ENCODE measurements at places on chromosomes 6 and 20. TPM values are rescaled to one million over a fixed set of nuclear protein-coding genes. Genes with fewer than 3 reads are reported as not detected.

RAET1E gene
- total RNA-seq = 3.9 TPM

PDYN gene
- total RNA-seq = not detected

ULBP2 gene
- 0.44 TPM for total RNA-seq

SGK2 gene
- 0.36 TPM for total RNA-seq

HCRTR2 gene
- total RNA-seq = not detected

FAM83C gene
- total RNA-seq = not detected

GPLD1 gene
- total RNA-seq = 1.2 TPM

DNA sequence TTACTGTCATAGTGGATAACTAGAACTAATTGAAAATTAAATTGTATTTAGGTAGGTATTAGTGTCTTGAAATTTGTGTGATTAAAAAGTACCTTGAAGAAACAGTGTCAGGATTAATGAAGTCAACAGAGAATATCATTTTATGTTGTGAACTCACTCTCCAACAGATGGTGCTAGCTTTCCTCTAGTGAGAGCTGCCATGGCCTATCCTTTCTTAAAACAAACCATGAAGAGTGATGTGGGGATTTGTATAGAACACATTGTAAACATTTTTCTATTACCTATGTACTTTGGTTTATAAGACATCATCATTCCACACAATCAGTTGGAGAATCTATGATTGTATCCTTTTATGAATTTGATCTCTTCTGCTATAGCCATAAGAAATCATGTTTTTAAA is 4.8 kb upstream of the SRSF12 start:
- no peak overlapping the region for H3K27ac ChIP-seq
- H3K4me3 ChIP-seq = no peak overlapping the region
- H3K4me1 ChIP-seq = no peaks in the 10 kb centered on the region
- H3K36me3 ChIP-seq = no peaks in the 10 kb centered on the region
- no peak for DNase-seq
- H3K27me3 ChIP-seq = no peaks in the 10 kb centered on the region

- peaks cover 5% of the 10 kb centered on the region for H3K4me1 ChIP-seq
- H3K4me3 ChIP-seq = no peak overlapping the region
- no peak overlapping the region for H3K27ac ChIP-seq
- DNase-seq = no peak
These were observed 37.9 kb upstream of the CCDC167 start for GRCh38 chr6:37537548-37537947.

- H3K36me3 ChIP-seq = no peaks in the 10 kb centered on the region
- H3K27me3 ChIP-seq = no peaks in the 10 kb centered on the region
- no peak for DNase-seq
These were observed 111.5 kb downstream of the ARHGAP18 start for GRCh38 chr6:129598244-129599187.

GRCh38 chr6:112416866-112417265 is 69.7 kb downstream of the RFPL4B start:
- DNase-seq = no peak
- H3K27me3 ChIP-seq = no peaks in the 10 kb centered on the region
- H3K4me3 ChIP-seq = no peak overlapping the region
- H3K27ac ChIP-seq = no peak overlapping the region
- no peaks in the 10 kb centered on the region for H3K4me1 ChIP-seq

- no peak overlapping the region for H3K27ac ChIP-seq
- DNase-seq = no peak
- H3K4me3 ChIP-seq = no peak overlapping the region
- no peaks in the 10 kb centered on the region for H3K36me3 ChIP-seq
- H3K4me1 ChIP-seq = no peaks in the 10 kb centered on the region
These were observed 160.9 kb downstream of the SOD2 start for GRCh38 chr6:159532155-159532554.

GRCh38 chr6:148682990-148683389 is 63.8 kb upstream of the UST start:
- H3K4me3 ChIP-seq = no peak overlapping the region
- H3K36me3 ChIP-seq = no peaks in the 10 kb centered on the region
- H3K27ac ChIP-seq = no peak overlapping the region
- no peaks in the 10 kb centered on the region for H3K4me1 ChIP-seq
- no peaks in the 10 kb centered on the region for H3K27me3 ChIP-seq
- DNase-seq = no peak

DNA sequence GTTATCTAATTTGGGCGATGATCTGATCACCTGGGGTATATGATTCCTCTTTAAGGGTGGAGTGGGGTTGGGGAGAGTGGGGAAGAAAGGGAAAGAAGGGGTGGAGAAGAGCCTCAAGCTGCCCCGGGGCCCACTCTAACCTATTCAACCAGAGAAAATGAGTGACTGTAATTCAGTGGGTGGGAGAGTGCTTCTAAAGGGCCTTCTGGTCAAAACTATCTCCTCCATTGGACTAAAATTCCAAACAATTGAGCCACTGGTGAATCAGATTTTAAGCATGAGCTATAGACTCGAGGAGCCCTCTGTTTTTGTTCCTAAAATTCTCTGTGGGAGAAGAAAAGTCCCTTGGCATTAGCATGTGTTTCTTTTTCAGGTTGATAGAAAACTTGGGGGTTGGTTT is 296.8 kb downstream of the CLIC5 start:
- no peak overlapping the region for H3K4me3 ChIP-seq
- no peaks in the 10 kb centered on the region for H3K27me3 ChIP-seq
- no peak for DNase-seq

GRCh38 chr6:141133836-141134235 is 998.9 kb upstream of the GJE1 start:
- no peaks in the 10 kb centered on the region for H3K27me3 ChIP-seq
- H3K36me3 ChIP-seq = no peaks in the 10 kb centered on the region
- no peak for DNase-seq
- no peak overlapping the region for H3K27ac ChIP-seq

DNA sequence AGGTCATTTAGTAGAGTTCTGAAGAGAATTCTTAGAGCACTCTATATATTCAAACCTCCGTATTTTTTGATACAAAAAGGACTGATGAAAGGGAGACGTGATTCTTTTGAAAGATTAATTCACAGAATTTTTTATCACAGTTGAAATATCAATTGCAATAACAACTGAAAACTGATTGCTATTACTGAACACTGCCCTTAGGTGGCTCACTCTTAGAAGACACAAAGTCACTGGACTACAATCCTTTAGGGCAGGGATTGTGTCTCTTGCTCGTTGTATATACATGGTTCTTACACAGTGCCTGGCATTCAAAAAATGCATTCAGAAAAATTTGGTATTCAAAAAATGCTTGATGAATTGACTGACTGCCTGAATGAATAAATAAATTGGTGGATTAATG is 17.1 kb upstream of the CALHM6 start:
- H3K36me3 ChIP-seq = no peaks in the 10 kb centered on the region
- H3K4me3 ChIP-seq = no peak overlapping the region
- no peak for DNase-seq
- no peaks in the 10 kb centered on the region for H3K27me3 ChIP-seq

DNA sequence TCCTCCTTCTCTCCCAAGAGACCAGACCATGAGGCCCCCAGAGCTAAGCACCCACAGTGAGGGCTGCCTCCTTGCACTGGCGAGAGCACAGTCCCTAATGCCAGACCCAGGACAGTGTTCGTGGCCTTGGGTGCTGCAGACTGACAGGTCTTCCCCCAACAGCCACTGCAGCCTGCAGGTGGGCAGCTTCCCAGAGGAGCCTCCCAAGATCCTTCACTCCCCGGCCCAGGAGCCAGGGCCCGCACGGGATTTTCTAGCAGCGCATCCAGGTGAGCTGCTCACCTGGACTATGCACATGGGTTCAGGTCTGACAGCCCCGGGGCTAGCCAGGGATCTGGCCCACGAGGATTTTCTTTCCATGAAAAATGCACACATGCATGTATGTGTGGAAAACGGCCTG is 41.7 kb downstream of the SUMO4 start:
- no peak for DNase-seq
- H3K4me1 ChIP-seq = no peaks in the 10 kb centered on the region
- no peaks in the 10 kb centered on the region for H3K36me3 ChIP-seq
- H3K27ac ChIP-seq = no peak overlapping the region

DNA sequence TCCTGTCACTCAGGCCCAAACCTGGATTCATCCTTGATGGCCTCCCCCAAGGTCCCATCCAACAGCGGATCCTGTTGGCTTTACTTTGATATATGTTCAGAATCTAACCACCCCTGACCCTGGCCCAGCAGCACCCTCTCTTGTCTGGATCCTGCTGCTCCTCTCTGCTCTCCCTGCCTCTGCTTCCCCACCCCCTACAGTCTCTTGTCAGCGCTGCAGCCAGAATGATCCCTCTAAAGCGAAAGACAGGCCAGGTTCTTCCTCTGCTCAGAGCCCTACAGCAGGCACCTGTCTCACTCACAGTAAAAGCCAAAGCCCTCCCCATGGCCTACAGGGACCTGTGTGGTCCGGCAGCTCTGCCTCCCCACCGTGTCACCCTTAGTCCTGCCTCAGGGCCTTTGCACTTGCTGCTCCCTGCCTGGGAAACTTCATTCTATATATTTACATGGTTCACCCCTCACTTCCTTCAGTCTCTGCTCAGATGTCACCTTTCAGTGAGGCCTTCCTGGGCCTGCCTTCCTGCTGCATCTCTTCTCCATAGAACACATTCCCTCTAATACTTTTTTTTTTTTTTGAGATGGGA is 37.4 kb upstream of the KCNB1 start:
- peaks cover 12% of the 10 kb centered on the region for H3K4me1 ChIP-seq
- peak overlapping the region; percentile 55 for H3K27ac ChIP-seq
- H3K36me3 ChIP-seq = no peaks in the 10 kb centered on the region
- no peak overlapping the region for H3K4me3 ChIP-seq
- DNase-seq = no peak

GRCh38 chr6:138289739-138290138 is 71.4 kb upstream of the PBOV1 start:
- DNase-seq = no peak
- no peaks in the 10 kb centered on the region for H3K4me1 ChIP-seq
- H3K36me3 ChIP-seq = no peaks in the 10 kb centered on the region
- H3K27ac ChIP-seq = no peak overlapping the region
- H3K4me3 ChIP-seq = no peak overlapping the region
- H3K27me3 ChIP-seq = no peaks in the 10 kb centered on the region

- H3K36me3 ChIP-seq = no peaks in the 10 kb centered on the region
- no peak for DNase-seq
- no peaks in the 10 kb centered on the region for H3K4me1 ChIP-seq
These were observed 318.9 kb downstream of the SYNE1 start for GRCh38 chr6:152318278-152318677.

DNA sequence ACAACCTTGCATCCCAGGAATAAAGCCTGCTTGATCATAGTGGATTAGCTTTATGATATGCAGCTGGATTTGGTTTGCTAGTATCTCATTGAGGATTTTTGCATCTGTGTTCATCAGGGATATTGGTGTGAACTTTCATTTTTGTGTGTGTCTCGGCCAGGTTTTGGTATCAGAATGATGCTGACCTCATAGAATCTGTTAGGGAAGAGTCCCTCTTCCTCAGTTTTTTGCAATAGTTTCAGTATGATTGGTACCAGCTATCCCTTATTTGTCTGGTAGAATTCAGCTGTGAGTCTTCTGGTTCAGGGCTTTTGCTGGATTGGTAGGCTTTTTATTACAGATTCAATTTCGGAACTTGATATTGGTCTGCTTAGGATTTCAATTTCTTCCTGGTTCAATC is 132.5 kb downstream of the ZFAND3 start:
- no peaks in the 10 kb centered on the region for H3K36me3 ChIP-seq
- DNase-seq = no peak

DNA sequence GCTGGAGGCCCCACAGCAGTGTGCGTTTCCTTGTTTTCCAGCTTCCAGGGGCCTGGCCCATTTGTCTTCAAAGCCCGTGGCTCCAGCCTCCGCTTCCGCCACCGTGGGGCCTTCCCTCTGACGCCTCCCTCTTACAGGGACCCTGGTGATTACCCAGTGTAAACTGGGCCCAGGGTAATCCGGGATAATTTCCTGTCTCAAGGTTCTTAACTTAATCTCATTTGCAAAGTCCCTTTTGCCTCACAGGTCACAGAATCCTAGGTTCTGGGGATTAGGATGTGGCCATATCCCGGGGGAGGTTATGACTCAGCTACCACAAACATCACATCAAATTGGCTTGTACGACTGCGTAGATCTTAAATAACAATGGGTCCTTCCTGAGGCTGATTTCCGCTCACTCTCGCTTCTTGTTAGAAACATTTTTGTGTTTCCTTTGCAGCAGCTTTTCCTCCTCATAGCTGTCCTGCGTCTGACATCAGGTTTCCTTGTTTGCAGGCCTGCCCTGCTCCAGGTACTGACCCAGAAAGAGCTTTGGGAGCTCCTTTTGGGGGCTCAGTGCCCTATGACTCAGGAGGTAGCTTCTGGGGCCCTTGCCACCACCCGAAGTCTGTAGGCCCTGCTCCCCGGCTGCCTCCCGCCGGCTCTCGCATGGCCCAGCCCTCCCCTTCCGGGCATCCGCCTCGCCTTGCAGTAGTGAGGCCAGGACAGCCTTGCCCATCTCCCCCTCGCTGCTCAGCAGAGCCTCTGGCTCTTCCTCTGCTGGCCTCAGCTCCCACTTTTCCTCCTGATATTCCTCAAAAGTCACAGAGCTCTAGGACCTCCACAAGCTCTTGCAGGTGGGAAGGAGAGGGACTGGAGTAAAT is 100.5 kb downstream of the ERMARD start:
- peak overlapping the region; percentile 68 for H3K27ac ChIP-seq
- no peaks in the 10 kb centered on the region for H3K36me3 ChIP-seq
- no peak overlapping the region for H3K4me3 ChIP-seq
- DNase-seq = no peak
- H3K27me3 ChIP-seq = no peaks in the 10 kb centered on the region
- H3K4me1 ChIP-seq = peaks cover 10% of the 10 kb centered on the region

- no peak overlapping the region for H3K27ac ChIP-seq
- no peak overlapping the region for H3K4me3 ChIP-seq
- H3K36me3 ChIP-seq = no peaks in the 10 kb centered on the region
- no peaks in the 10 kb centered on the region for H3K27me3 ChIP-seq
- no peak for DNase-seq
- H3K4me1 ChIP-seq = no peaks in the 10 kb centered on the region
These were observed 441.7 kb upstream of the JARID2 start for GRCh38 chr6:14804001-14804784.

DNA sequence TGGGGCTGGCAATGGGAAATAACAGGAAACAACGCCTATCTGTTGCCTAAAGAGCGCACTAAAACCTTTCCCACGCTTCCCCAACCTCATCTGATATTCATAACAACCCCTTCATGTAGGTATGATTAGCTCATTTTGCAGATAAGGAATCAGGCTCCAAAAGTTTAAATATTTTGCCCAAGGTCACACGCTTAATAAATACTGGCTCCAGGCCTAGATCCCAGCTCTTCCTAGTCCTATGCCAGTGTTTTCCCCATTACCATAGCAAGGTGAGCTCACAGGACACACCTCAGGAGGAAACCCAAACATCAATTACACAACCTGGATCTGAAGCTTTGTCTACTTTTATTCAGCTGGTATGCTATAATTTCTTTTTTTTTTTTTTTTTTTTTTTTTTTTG is 19.6 kb downstream of the MBOAT1 start:
- H3K36me3 ChIP-seq = no peaks in the 10 kb centered on the region
- no peak overlapping the region for H3K4me3 ChIP-seq
- H3K27ac ChIP-seq = no peak overlapping the region
- no peaks in the 10 kb centered on the region for H3K27me3 ChIP-seq
- H3K4me1 ChIP-seq = no peaks in the 10 kb centered on the region

GRCh38 chr6:100618351-100618671 is 153.6 kb upstream of the SIM1 start:
- H3K4me3 ChIP-seq = no peak overlapping the region
- no peaks in the 10 kb centered on the region for H3K27me3 ChIP-seq
- DNase-seq = no peak
- H3K27ac ChIP-seq = no peak overlapping the region

All from gastrocnemius medialis (tissue), 4 donors.